Thoracic aorta (tissue), 2 donors: ENCODE measurements at places on chromosomes 16 and 17.
A peak's percentile ranks its signal among the peaks of the same experiment; 100 is the strongest.

DNA sequence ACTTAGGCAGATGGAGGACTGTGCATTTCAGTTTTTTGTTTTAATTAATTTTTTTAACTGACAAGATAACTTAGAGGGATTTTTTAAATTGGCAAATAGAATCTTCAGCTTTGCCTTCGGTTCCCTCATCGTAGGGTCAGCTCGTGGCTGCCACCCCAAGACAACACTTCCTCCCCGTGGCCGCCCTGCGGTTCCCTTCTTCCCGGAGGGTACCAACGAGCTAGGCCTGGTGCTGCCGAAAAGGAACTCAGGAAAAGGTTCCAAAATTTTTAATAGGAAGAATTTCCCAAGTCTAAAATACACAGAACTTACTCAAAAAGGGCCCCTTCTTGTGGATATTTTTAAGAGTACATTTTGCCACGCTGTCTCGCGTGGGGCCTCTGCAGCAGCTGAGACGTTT is 210.4 kb upstream of the CHMP6 start:
- DNase-seq: no peak
- H3K36me3 ChIP-seq: no peaks in the 10 kb centered on the region
- H3K4me3 ChIP-seq: peak overlapping the region; percentile 49
- peaks cover 23% of the 10 kb centered on the region for H3K4me1 ChIP-seq
- H3K27me3 ChIP-seq: no peaks in the 10 kb centered on the region

DNA sequence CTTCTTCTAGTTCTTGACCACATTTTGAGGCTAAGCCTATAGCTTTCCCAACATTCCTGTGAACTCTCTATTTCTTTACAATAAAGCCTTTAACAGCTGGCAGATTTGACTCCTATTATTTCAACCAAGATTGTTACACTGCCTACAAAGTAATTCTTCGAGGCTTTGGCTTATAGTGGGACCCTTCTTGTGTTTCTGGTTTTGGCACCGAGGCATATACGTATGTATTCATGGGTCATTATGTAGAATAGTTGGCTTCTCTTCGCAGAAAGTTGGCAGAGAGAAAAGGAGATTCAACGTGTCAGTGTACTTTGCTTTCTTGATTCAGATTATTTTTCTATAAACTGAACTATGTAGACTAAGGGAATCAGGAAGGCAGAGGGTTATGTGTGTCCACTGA is 102.2 kb downstream of the ABCA8 start:
- no peak overlapping the region for H3K4me3 ChIP-seq
- H3K4me1 ChIP-seq: no peaks in the 10 kb centered on the region
- H3K36me3 ChIP-seq: no peaks in the 10 kb centered on the region
- no peaks in the 10 kb centered on the region for H3K27me3 ChIP-seq
- DNase-seq: no peak
- H3K27ac ChIP-seq: no peak overlapping the region

DNA sequence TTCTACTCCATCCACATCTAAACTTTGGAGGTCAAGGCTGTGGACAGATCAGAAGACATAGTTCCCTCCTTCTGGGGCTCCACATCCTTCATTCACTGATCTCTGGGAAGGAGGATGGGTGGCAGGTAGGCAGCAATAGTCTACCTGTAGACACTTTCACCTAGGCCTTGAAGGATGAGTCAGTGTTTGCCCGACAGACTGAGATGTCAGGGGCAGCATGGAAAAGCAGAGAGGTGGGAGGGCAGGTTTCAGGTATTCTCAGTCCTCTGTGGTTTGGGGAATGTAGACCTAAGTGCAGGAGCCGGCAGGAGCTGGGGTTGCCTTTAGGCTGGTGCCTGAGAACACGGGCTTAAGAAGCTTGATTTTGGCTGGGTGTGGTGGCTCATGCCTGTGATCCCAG is 171.9 kb upstream of the ZNF267 start:
- H3K4me3 ChIP-seq: peak overlapping the region; percentile 85
- peaks cover 6% of the 10 kb centered on the region for H3K4me1 ChIP-seq
- H3K36me3 ChIP-seq: peaks cover 9% of the 10 kb centered on the region
- no peaks in the 10 kb centered on the region for H3K27me3 ChIP-seq
- no peak for DNase-seq

DNA sequence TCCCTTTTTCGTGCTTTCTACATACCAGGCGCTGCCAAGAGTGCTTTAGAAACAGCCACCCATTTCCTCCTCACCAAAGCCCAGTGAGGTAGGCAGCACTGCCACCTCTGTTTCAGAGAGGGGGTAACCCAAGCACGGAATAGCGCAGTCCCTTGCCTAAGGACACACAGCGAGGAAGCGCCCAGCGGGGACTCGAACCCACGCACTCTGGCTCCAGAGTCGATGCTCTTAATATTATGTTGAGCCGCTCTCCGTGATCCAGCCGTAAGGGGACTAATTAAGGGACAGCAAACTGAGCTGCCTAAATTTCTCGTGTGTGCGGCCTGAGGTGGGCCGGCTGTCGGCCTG is 497 bp downstream of the CES1 start:
- H3K4me3 ChIP-seq: no peak overlapping the region
- no peak for DNase-seq
- no peaks in the 10 kb centered on the region for H3K36me3 ChIP-seq
- H3K27ac ChIP-seq: no peak overlapping the region
- no peaks in the 10 kb centered on the region for H3K27me3 ChIP-seq
- no peaks in the 10 kb centered on the region for H3K4me1 ChIP-seq

GRCh38 chr16:23257682-23258081 is 44.4 kb upstream of the SCNN1B start:
- H3K4me3 ChIP-seq: no peak overlapping the region
- DNase-seq: no peak
- H3K4me1 ChIP-seq: no peaks in the 10 kb centered on the region
- H3K27ac ChIP-seq: no peak overlapping the region
- no peaks in the 10 kb centered on the region for H3K27me3 ChIP-seq

GRCh38 chr17:21464611-21465021 is 88.5 kb downstream of the KCNJ12 start:
- no peak overlapping the region for H3K27ac ChIP-seq
- no peaks in the 10 kb centered on the region for H3K27me3 ChIP-seq
- no peak for DNase-seq
- H3K4me1 ChIP-seq: no peaks in the 10 kb centered on the region
- no peaks in the 10 kb centered on the region for H3K36me3 ChIP-seq

DNA sequence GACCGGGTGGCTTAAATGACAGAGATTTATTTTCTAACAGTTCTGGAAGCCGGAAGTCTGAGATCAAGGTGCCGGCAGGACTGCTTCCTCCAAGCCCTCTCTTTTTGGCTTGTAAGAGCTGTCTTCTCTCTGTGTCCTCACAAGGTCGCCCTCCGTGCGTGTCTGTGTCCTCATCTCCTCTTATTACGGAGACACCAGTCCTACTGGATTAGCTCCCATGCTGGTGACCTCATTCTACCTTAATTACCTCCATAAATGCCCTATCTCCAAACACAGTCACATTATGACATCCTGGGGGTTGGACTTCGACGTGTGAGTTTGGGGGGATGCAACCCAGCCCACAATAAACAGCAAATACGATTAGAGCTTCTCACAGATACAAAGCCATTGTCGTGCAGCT is 161.5 kb downstream of the FOXL1 start:
- H3K36me3 ChIP-seq: no peaks in the 10 kb centered on the region
- no peak overlapping the region for H3K4me3 ChIP-seq
- H3K27me3 ChIP-seq: no peaks in the 10 kb centered on the region
- DNase-seq: no peak

DNA sequence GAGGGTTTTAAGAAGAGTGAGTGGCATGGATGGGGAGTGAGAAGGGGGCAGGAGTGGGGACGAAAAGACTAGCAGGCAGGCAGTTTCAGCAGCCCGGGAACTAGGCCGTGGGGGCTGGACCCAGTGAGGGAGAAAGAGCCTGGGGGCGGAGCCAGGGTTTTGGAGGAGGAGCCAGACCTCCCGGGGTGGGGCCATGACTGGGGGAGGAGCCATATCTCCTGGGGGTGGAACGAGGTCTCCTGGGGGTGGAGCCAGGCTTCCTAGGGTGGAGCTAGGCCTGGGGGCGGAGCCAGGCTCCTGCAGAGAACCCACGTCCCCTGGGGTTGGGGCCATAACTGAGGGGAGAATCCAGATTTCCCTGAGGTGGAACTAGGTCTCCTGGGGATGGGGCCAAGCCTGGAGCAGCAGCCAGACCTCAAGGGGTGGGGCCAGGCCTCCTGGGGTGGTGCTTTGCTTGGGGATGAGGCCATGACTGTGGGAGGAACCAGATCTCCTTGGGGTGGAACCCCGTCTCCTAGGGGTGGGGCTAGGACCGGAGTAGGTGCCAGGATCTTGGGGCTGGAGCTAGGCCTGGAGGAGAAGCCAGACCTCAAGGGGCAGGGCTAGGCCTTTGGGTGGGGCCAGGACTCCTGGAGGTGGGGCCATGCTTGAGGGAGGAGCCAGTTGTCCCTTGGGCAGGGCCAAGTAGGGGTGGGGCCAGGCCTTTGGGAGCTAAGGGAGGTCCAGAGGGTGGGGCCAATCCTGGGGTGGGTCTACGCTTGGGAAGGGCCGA is 41.7 kb upstream of the JPH3 start:
- DNase-seq: no peak
- peaks cover 38% of the 10 kb centered on the region for H3K4me1 ChIP-seq
- no peak overlapping the region for H3K4me3 ChIP-seq
- H3K36me3 ChIP-seq: no peaks in the 10 kb centered on the region
- no peak overlapping the region for H3K27ac ChIP-seq
- no peaks in the 10 kb centered on the region for H3K27me3 ChIP-seq

DNA sequence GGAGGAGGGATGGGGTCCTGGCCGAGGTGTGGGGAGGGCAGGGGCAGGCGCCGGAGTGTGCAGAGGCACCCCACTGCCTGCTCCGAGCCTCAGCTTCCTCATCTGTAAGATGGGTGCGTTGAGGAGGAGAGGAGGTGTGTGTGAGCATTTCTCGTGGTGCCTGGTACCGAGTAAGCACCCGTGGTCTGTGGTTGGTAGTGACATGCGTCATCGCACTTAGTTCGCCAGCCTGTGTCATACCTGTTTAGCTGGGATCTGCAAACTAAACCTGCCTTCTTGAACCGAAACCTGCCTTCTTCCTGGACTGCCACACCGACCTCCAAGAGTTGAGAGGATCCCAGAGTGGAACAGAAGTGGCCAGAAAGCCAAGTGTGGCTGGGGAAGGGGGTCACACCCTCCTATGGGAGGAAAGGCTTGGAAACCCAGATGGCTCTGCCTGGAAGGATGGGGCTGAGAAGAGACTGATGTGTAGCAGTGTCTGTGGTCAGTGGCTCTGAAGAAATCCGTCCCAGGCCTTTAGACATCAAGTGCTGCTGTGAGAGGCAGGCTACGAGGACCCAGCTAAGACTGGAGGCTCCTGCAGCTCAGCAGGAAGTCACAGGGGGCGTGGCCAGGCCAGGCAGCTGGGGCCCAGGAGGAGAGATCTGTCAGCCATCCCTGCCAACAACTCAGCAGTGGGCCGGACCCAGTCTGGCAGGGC is 162.6 kb upstream of the PLCG2 start:
- no peak overlapping the region for H3K4me3 ChIP-seq
- H3K27me3 ChIP-seq: no peaks in the 10 kb centered on the region
- H3K27ac ChIP-seq: no peak overlapping the region

DNA sequence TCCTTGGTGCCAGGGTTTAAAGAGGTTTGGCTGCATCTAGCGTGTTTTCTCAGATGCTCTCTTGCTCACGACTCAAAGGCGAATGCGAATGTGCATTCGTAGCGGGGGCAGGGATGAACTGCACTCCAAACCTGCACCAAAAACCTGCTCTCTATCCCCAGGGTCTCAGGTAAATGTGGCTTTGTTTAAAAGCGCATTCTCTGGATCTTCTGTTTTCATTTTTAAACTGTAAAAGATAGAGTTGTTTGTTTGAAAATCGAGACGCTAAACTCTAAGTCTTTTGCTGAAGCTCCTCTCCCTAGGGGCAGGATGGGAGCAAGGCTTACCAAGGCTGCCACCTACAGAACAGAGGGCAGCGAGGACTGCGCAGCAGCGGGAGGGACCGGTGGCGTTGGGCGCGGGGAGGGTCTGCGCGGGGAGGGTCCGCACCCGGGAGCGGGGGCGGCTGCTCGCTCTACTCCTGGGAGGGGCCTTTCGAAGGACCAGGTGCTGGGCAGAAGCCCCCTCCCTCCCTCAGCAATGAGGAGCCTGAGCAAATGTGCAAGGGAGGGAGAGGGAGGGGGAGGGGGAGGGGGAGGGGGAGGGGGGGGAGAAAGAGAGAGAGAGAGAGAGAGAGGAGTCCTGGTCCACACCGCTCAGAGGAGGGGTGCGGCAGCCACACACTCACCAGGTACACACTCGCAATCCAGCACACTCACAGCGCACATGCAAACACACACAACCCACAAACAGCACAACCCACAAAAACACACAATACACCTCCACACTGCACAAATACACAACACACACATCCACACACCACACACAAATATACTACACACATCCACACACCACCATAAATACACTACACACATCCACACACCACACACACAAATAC is 142.8 kb downstream of the GRIN2A start:
- no peaks in the 10 kb centered on the region for H3K27me3 ChIP-seq
- H3K4me3 ChIP-seq: peak overlapping the region; percentile 65
- no peak for DNase-seq
- no peak overlapping the region for H3K27ac ChIP-seq

- no peaks in the 10 kb centered on the region for H3K27me3 ChIP-seq
- DNase-seq: no peak
- H3K27ac ChIP-seq: no peak overlapping the region
- H3K4me3 ChIP-seq: peak overlapping the region; percentile 84
- peaks cover 9% of the 10 kb centered on the region for H3K4me1 ChIP-seq
These were observed 578 bp downstream of the PGAP6 start for GRCh38 chr16:381012-381788.

DNA sequence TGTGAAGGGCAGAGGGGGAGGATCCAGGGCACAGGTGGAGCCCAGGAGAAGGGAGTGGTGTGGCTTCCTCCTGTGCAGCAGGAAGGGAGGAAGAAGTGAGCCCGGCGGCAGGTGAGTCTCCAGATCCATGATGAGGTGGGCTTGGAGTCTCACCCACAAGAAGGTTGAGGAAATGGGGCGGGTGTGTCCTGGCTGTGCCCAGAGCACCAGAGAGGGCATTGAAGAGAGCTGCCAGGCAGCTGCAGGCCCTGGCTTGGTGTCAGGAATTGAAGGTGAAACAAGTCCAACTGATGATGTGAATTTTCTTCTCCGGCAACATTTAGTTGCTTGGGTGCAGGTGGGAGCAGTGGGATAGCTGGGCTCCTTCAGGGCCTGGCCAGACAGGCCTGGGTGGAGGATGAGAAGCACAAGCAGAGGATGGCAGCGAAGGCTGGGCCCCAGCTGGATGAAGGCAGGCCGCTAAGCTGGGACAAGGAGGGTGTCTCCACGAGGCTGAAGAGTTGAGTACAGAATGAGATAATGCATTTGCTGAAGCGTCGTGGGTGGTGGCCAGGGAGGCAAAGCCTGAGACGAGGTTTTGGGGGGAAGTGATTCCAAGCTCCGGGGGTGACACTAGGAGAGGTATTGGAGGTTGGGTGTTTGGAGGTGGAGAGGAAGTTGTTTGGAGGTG is 18.3 kb downstream of the NT5M start:
- no peaks in the 10 kb centered on the region for H3K27me3 ChIP-seq
- no peak overlapping the region for H3K4me3 ChIP-seq
- H3K27ac ChIP-seq: no peak overlapping the region
- DNase-seq: no peak
- no peaks in the 10 kb centered on the region for H3K36me3 ChIP-seq

- no peak overlapping the region for H3K4me3 ChIP-seq
- H3K36me3 ChIP-seq: no peaks in the 10 kb centered on the region
- no peak overlapping the region for H3K27ac ChIP-seq
These were observed 2.0 kb downstream of the WFIKKN2 start for GRCh38 chr17:50837286-50837979.

- no peaks in the 10 kb centered on the region for H3K4me1 ChIP-seq
- no peak overlapping the region for H3K27ac ChIP-seq
- no peaks in the 10 kb centered on the region for H3K27me3 ChIP-seq
- DNase-seq: no peak
These were observed 5.1 kb upstream of the SCNN1B start for GRCh38 chr16:23296994-23297393.
